ENCODE measurements at places on chromosomes 4 and X. TPM values are rescaled to one million over a fixed set of nuclear protein-coding genes. Genes with fewer than 3 reads are reported as not detected.

Gene EVC2
- total RNA-seq = 16.4 TPM

Gene CDKL2
- total RNA-seq = 27.0 TPM

Gene APBB2
- 253 TPM for total RNA-seq

Gene FAM149A
- 10.1 TPM for total RNA-seq

Gene COL4A5
- total RNA-seq = 52.6 TPM

All from thyroid gland (tissue), 4 donors.